ENCODE measurements at places on chromosomes 5 and 9. TPM values are rescaled to one million over a fixed set of nuclear protein-coding genes. Genes with fewer than 3 reads are reported as not detected.

- no peak for DNase-seq
Measured at GRCh38 chr9:71941060-71941568, 29.7 kb downstream of the C9orf85 start.

DNA sequence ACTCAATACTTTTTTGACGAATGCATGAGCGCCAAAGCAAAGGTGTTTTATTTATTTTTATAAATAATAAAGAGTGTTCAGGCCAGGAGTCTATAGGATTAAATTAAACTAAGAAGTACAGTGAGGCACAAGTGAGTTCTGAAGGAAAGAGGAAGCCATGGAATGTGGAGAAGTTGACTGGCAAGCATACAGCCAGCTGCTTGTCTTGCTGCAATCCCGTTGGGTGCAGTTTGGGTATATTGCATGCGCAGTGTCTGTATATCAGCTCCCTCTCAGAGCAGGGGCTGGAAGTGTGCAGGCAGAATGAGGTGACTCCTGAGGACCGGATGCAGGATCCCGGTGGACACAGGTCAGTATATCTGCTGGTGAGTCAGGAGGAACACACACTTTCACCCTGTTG lies 315.6 kb downstream of the ZSWIM6 start:
- no peak for DNase-seq

DNA sequence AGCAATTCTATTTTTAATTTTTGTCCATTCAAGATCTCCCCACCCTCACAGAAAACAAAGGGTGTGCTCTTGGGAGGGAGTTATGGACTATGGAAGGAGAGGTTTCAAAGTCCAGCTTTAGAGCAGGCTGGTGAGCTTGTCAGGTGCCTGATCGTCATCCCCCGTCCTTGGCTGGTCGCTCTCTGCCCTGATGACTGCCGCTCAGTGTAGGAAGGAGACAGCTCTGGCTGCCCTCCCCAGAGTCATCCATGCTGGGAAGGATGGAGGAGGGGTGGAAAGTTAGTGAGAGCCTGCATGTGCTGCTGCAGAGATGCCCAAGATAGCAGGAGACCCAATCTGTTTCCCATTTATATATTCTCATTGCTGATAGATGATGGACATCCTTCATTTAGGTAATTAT lies 96.6 kb downstream of the NLN start:
- no peak for DNase-seq

DNA sequence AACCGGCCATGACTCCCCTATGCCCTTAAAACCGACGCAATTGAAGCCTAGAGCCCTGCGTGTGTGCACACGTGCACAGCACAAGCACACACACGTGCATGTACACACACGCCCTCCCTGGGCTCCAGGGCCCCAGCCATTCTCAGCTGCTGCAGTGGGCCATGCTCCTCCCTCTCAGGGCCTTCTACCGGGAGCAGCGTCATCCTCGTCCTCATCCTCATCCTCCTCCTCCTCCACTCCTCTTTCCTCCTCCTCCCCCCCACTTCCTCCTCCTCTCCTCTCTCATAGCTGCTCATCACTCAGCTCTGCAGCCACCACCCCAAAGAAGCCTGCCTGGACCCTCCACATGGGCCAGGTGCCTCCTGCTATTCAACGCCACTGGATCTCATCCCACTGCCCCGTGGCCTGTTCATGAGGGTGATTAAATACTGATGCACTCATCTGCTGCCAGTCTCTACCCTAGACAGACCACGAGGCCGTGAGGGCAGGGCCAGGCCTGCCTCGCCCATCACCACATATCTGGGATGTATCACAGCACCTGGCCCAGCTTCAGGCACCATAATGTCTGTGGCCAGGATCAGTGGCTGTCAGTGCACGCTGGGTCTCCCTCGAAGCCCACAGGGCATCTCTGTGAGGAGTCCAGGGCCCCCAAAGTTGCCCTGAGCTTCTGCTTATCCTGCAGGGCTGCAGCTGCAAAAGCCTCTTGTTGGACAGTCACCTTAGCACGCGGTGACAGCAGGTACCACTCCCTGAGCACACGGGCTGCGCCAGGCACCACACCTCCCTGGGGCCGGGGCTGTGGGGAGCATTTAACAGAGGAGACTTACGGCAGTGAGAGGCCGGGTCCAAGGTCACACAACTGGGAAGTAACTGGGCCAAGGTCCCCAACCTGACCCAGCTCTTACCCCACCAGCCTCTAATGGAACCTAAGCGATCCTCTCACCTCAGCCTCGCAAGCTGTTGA lies 9.8 kb downstream of the FAM78A start:
- DNase-seq: no peak

DNA sequence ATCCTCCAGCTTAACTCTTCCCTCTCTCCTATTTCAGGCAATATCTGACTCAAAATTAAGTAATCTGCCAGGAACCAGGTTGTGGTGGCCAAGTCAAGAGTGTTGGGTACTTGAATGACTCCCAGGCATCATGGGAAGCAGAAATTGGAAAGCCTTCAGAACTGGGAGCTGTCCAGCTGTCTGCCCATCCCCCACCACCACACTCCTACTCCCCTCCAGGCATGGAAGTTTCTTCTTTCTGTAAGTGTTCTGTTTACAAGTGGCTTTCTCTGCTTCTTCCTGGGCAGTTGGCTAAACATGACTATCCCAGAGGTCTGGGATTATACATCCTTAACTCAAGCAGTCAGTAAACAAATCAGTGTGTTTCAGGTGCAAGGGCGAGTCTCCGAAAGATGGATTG lies 14.6 kb upstream of the PBX3 start:
- DNase-seq: no peak

- DNase-seq: peak; percentile 16
Measured at GRCh38 chr9:6827439-6828145, 69.8 kb downstream of the KDM4C start.

DNA sequence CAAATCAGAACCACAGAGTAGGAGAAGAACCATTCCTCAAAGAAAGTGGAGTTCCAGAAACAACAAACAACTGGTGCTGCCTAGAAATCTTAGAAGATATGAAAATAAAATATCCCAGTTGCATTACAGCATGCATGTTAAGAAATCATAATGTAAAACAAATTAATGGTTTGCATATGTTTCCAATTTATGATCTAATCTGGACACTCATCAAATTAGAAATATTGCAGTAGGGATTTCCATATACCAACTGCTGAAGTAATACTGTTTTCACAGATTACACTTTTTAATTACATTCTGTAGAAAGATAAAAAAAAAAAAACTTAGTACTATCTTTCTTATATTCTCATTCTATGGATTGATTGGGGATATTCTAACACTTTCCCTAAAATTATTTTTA lies 1034.6 kb upstream of the C9orf72 start:
- DNase-seq: no peak

- DNase-seq: no peak
Measured at GRCh38 chr9:21481470-21482056, 550 bp downstream of the IFNE start.

GRCh38 chr5:145925353-145925752 lies 11.0 kb upstream of the SH3RF2 start:
- no peak for DNase-seq

GRCh38 chr9:116763770-116764169 lies 76.7 kb downstream of the TRIM32 start:
- DNase-seq: no peak

DNA sequence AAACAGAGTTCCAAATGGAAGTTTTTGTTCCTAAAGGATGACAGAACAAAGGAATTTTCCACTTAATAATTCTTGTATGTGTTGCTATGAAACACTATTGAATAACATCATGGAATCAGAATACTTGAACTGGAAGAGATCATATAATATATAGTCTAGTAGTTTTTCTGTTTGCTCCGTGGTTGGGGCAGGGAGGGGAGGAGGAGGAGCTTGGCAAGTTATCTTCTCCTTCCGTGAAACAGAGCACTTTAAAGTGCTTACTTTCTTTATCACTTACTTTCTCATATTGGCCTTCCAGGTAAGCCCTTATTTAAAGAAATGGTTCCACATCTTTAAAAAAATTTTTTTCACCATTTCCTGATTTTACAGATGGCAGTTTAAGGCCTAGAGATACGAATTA lies 165.9 kb upstream of the TLX3 start:
- no peak for DNase-seq

DNA sequence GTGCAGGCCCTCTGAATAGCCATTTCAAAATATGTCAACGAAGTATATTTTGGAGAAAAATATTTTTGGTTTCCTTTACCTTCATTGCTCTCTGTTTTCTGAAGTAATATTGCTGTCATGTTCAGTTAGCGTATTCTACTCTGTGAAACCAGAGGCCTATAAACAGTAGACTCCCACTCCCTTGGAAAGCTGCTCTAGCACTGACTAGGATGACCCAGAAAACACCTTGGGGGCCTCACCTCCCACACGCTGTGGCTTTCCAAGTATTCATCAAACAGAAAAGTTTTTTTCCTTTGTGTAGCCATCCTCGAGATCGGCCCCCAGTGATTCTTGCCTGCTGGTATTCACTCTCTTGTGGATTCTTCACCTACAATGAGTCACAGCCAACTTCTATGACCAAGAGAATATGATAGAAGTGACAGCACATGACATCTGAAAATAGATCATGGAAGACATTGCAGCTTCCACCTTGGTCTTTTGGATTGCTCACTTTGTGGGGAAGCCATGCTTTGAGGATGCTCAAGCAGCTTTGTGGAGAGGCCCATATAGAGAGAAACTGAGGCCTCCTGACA lies 28.9 kb upstream of the CTXN3 start:
- DNase-seq: no peak

GRCh38 chr9:98993570-98993945 lies 49.9 kb downstream of the COL15A1 start:
- peak; percentile 53 for DNase-seq

DNA sequence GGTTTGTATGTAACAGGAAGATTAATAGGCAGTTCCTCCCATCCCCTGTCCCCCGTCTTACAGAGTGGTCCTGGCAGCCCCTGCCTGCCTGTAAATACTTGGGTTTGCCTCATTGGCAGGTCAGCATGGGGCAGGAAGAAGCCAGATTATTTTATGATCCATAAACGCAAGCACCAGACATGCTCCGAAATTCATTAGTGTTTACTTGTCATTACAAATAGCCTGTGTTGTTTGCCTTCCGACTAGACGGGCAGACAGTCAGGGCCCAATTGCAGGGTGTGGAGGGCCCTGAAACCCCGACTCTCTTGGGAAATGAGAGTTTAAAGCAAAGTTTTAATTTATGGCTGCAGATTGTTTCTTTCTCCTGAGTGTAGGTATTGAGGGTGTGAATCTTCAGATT lies 97.2 kb downstream of the RALGPS1 start:
- no peak for DNase-seq

DNA sequence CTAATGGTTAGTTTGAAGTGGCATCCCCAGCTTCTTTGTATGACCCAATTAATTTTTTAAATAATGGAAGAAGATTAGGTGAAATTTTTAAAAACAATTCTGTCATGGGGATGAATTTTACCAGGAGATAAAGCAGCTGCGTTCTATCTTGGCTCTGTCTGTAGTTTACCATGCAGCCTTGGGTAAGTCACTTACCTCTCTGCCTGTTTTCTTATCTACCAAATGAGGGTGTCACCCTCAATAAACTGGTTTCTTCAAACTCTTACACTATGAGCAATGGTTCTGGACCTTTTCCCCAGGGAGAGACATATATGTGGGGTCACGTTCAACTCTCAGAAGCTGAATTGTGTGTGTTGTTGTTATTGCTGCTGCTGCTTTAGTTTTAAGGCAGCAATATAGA lies 71.7 kb downstream of the TEX10 start:
- DNase-seq: no peak

The FXN gene
- 23.8 TPM for total RNA-seq

The LCN2 gene
- not detected for total RNA-seq

The SLC31A2 gene
- total RNA-seq: 0.97 TPM

The ANKRD18A gene
- not detected for total RNA-seq
